ENCODE measurements at places on chromosomes 4 and X.
A peak's percentile ranks its signal among the peaks of the same experiment; 100 is the strongest.

- DNase-seq: peak; percentile 15
Observed at GRCh38 chrX:75781611-75782010, 3.4 kb downstream of the MAGEE2 start.

GRCh38 chr4:186104890-186105646 is 564 bp downstream of the FAM149A start:
- peak; percentile 59 for DNase-seq

DNA sequence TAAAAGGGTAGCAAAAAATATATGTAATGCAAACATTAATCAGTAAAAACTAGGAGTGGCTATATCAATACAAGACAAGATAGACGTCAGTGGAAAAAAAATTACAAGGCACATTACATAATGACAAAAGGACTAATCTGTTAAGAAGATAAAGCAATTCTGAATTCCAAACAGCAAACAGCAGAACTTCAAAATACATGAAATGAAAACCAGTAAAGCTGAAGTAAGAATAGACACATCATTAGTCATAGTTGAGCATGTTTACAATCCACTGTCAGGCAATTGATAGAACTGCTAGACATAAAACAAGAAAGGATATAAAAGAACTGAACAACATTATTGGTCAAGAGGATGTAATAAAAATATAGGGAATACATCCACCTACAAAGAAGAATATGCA is 12.2 kb downstream of the SULT1B1 start:
- DNase-seq: no peak

DNA sequence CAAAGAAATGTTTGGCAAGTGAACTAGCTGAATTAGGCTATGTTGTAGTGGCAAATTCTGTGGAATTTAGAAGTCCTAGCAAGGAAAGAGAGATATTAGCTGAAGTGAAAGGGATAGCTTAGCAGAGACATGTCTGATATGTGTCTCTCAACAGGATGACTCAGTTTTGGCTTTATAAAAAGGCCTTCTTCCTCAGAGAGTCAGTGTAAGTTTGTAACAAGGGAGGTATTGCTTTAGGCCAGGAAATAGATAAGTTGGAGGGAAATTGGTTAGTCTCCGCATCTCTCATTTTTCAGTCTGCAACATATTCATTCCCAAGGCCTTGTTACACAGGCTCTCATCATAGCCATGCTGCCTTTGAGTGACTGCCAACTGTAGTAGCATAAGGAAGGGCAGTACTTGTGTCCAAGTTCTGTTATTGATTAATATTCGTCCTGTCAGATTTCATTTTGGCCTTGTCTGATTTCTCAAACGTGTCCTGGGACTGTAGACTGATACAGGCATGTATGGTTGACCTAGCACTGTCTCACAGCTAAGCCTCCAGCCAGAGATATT is 4.0 kb downstream of the TMEM164 start:
- no peak for DNase-seq

DNA sequence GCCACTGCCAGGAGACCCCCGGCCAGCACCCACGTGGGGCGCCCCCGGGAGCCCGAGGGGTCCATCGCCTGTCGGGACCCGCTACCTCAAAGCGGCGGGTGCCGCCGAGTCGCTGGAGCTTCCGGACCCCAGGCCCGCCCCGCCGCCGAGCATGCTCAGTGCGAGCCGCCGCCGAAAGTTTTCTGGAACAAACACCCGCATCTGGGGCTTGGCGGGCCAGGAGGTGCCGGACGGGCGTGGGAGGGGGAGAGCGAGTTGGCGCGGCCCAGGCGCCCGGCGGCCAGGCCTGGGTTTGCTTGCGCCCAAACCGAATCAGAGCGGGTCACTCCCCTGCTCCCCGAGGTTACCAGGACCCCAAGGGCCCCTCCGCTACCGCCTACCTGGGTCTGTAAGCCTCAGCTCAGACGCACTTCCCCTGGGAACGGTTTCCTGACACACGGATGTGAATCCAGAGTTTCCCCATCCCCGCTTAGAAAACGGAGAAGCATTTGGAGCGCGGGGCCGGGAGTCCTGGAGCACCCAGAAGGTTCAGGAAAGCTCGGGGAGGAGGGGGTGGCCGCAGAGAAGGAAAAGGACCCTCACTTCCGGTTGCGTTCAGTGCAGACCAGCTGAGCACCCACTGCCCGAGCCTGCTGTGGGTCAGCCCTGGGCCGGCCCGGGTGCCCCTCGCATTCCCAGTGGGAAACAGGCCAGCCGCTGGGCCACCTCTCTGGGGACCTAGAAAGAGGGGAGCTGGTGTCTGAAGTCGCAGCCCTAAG is at the start of gene EVC2:
Gene EVC2 (minus strand): TSS at position 111 of the 758 bp plus-strand sequence. CDS start 46 bp downstream, at position 65.
- DNase-seq: peak; percentile 71

DNA sequence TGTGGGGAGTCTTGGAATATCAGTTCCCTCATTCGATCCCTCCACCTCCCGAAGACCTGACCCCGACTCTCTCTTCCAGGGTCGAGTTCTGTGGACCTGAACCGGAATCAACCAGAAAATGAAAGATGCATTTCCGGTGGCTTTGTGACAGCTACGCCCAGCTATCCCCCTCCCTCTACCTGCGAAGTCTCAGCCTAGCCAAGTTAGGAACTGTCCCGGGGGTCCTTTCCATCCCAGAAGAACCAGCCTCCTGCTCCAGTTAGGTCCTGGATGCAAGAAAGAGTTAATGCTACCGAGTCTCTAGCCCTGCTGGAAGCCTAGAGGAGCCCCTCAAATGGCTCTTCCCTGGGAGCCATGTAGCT is 13.4 kb upstream of the ETDC start:
- no peak for DNase-seq

DNA sequence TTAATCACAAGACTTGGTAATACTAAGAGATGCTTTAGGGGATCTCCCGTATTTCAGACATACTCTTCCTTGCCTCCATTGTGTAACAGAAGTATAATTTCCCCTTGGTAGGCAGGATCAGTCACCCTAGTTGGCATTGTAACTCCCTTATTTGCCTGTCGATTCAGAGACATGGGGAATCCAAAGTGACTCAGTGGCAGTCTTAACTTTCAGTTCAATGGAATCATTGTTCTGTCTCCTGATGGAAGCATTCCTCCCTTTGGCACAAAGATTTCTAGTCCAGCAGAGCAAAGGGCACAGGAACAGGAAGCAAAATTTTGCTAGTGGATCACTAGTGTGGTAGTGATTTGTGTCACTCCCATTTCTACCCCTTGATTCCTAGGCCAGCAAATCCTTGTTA is 80.4 kb downstream of the DCUN1D4 start:
- no peak for DNase-seq

DNA sequence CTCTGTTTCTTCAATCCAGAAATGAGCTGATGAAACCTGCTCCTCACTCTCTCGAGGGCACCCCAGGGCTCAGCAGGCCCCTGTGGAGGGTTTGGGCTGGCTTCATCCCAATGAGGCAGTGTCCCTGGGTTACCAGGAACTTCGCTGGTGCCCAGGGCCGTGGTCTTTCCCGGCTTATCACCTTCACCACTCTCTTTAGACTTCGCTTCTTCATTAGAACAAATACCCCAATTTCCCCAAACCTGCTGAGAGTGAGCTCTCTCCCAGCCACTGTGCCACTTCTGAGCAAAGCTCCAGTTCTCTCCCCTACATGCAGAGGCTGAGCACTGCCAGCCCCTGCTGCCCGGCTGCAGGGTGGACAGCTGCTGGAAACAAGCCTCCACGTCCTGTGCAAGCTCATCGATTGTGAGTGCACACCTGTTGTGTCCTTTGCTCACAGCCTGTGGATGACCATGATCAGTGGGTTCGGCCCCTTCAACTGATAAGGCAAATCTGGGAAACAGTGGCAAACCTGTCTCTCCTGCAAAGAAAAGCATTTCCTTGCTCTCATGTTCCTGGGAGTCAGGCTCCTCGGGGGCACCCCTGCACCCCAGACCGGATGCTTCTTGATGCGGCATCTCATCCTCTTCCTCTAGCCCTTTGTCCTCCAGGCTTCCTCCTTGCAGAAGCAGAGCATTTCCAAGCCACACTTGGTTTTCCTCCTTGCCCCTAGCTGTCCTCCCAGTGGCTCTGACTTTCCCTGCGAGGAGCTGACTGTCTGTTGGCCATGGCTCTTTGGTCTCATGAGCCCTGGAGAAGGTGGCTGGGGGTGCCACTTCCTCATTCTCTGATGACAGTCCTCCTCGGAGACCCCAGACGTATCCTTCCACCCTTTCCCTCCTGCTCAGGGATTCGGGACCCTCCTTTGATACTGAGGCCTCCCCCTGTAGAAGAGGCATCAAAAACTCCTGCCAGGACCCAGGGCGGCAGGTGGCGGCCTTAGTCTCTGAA is 28.7 kb downstream of the C4orf50 start:
- no peak for DNase-seq

DNA sequence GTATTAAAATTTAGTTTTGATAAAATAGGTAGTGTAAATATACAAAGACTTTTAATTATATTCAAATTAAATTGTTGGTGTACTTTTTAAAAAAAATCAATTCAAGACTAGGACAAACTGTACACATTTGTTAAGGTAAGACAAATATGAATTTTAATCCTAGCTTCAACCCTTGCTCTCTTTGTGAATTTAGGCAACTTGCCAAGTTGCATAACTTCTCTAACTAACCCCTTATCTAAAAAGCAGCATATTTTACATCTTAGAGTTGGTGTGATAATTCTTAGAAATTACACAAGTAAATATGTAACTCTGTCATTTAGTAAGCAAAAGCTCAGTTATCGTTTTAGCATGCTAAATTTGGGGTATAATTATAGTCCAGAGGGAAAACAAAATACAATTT is 78.1 kb upstream of the FSTL5 start:
- DNase-seq: no peak

GRCh38 chr4:87975466-87975865 is at the start of gene SPP1:
Gene SPP1 (plus strand): TSS chr4:87975714. CDS start chr4:87976896, 1,182 bp downstream.
- peak; percentile 74 for DNase-seq

DNA sequence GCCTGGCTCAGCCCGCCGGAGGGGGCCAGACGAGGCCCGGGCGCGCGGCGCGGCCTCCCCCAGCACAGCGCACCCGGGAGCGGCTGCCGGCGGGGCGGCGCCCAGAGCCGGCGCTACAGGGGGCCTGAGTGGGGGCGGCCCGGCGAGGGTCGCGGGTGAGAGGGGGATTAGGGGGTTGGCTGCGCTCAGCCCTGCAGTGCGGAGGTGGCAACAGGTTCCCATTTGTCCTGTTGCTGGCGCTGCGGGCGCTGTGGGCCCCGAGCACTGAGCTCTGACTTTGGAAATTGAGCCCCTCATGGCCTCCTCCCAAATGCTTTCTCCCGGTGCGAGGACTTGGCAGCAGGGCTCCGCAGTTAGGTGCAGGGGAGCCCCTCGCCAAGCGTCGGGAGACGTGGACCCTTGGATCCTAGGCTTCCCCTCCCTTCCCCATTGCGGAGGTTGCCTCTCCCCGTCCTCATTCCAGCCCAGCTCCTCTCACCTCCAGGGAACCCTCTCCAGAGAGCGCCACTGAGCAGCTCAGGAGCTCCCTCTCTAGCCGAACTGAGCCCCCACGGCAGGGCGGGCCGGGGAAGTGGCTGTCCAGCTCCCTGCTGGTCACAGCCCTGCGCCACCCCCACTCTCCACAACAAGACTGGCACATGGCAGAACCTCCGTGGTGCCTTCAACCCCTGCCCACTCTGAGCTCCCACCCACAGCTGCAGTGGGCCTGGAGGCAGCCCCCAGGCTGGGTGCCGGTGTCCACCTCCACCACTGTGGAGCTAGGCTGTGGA is 2.5 kb upstream of the DUSP9 start:
- peak; percentile 60 for DNase-seq

- DNase-seq: no peak
Observed at GRCh38 chr4:67550857-67551256, 5.6 kb upstream of the CENPC start.

- no peak for DNase-seq
Observed at GRCh38 chr4:183760326-183760725, 101.2 kb downstream of the TRAPPC11 start.

DNA sequence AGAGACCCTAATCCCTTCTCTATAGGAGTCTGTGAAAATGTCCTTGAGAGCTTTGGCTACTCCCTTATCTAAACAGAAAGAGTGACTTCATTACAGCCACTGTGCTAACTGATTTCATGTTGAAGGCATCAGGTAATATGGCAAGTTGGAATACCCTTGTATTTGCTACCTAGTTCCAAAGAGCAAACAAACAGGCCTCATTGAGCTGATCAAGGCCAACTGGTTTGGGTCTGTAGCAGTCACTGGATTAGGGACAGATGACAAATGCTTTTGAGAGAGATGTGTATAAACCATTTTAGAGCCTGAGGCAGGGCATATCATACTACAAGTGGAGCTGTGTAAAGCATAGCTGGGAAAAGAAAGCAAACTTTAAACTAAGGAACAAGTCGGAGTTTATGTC is 22.9 kb upstream of the PDLIM5 start:
- no peak for DNase-seq

GRCh38 chr4:6563935-6564645 is 10.9 kb upstream of the MAN2B2 start:
- DNase-seq: no peak

DNA sequence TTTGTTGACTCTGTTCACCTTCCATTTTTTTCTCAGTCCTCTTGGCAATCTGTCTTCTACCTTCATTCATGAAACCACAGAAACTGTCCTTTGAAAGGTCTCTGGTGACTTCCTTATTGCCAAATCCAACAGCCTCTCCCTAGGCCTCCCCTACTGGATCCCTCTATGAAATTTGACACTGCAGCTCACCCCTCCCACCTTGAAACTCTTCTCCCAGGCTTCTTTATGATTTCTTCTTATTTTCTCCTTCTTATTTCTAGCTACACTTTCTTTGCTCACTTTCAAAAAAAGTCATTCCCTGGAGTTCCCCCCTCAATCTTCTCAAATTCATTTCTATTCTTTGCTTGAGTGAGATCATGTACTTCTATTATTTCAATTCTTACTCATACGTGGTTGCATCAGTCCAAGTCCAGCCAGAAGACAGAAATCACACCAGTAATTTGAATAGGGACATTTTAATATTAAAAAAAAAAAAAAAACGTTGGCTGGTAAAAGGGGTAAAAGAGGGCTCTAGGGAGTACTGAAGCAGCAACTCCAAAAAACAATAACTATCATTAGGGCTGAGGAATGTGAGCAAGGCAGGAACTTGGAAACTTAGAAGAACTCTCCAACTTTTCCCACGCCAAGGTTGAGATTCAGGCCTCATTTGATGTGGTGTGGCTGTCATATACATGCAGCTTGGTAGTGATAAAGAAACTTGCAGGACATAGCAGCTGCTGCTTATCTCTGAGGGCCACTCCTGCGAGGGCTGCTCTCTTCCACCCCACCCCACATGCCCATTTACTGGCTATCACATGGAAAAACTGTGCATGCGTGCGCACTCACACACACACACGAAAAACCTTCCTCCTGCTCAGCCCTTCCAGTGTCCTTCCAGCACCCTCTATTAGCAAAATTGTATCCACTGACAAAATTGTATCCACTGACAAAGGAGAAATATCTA is 169.8 kb upstream of the GALNT7 start:
- no peak for DNase-seq

DNA sequence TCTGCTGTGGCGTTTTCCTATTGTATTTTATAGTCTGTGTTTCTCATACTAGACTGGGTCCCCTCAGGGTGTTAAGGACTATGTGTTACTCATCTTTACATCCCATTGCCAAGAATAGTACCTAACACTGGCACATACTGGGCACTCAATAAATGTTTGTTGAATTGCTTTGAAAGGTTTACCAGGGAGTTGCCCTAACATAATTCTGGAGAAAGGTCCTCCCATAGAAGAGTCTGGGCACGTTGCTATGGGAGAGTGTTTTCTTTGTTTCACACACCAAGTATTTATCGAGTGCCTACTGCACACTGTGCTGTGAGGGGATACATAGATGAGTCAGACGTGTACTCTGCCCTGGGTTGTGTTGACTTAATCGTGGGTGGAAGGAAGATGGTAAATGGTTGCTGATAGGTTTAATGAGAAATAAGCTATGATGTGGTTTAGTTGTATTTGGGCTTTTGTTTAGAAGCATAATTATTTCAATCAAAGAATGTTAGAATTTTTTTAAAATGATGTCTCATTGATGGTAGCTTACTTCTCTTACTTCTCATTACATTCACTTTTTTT is 42.9 kb downstream of the AFF1 start:
- no peak for DNase-seq
